ENCODE measurements at places on chromosomes 3 and 15.

DNA sequence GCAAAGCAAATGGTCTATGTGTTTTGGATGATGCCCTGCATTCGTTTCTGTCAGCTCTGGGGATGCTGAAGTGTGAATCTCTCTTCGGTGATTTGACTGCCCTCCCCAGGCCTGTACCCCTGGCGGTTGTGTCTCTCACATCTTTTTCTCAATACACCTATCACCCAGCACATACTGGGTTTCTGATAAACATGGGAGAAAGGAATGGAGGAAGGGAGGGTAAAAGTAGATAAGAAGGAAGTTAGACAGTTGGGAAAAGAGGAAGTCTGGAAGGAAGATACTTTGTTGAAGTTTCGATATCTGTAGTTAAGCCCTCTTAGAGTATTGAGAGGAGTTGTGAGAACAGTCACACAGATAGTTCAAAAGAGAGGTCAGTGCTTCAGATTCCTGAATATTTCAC is 35.8 kb upstream of the LRTM1 start:
- no peak for DNase-seq

GRCh38 chr15:52010633-52011595 is 8.1 kb upstream of the MAPK6 start:
- DNase-seq = no peak

GRCh38 chr15:68176601-68177000 is 28.5 kb downstream of the CALML4 start:
- DNase-seq = no peak

- no peak for DNase-seq
Observed at GRCh38 chr15:95169541-95170459, 938.4 kb downstream of the MCTP2 start.

- DNase-seq = no peak
Observed at GRCh38 chr15:53841651-53842050, 82.2 kb upstream of the WDR72 start.

Measured in breast epithelium (tissue), 4 donors.